ENCODE measurements at places on chromosomes 11 and 22. TPM values are rescaled to one million over a fixed set of nuclear protein-coding genes. Genes with fewer than 3 reads are reported as not detected.

DNA sequence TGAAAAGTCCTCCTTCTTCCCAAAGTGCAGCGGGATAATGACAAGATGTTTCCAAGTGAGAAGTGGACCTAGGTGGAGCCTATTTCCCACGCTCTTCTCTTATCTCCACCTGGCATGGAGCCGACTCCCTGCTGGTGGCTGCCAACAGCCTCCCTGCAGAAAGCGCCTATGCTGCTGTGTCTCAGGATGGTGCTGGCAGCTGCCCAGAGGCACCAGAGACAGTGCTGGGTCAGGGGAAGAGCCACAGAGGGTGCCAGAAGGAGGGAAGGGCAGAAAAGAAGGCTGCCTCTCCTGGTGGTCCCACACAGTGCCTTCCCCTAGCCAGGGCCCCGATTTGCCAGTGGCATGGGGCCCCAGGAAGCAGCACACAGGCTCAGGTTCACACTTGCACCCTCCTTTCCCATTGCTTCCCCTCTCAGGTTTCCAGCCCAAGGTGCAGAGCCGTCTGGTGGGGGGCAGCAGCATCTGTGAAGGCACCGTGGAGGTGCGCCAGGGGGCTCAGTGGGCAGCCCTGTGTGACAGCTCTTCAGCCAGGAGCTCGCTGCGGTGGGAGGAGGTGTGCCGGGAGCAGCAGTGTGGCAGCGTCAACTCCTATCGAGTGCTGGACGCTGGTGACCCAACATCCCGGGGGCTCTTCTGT lies 19.0 kb downstream of the CD5 start:
- no peak for DNase-seq
- no peaks in the 10 kb centered on the region for H3K27me3 ChIP-seq
- H3K36me3 ChIP-seq, result peaks cover 84% of the 10 kb centered on the region
- peaks cover 15% of the 10 kb centered on the region for H3K4me1 ChIP-seq

Gene MUC5AC
- not detected for total RNA-seq

- H3K4me1 ChIP-seq, result peaks cover 16% of the 10 kb centered on the region
- H3K27me3 ChIP-seq, result no peaks in the 10 kb centered on the region
- DNase-seq, result no peak
- H3K4me3 ChIP-seq, result peak overlapping the region; percentile 64
Measured at GRCh38 chr11:287821-288477, 977 bp upstream of the PGGHG start.

- no peak overlapping the region for H3K4me3 ChIP-seq
- no peaks in the 10 kb centered on the region for H3K36me3 ChIP-seq
- H3K27me3 ChIP-seq, result no peaks in the 10 kb centered on the region
- DNase-seq, result no peak
Measured at GRCh38 chr22:26374391-26375026, 54.6 kb upstream of the ASPHD2 start.

Gene HBE1
- not detected for total RNA-seq

DNA sequence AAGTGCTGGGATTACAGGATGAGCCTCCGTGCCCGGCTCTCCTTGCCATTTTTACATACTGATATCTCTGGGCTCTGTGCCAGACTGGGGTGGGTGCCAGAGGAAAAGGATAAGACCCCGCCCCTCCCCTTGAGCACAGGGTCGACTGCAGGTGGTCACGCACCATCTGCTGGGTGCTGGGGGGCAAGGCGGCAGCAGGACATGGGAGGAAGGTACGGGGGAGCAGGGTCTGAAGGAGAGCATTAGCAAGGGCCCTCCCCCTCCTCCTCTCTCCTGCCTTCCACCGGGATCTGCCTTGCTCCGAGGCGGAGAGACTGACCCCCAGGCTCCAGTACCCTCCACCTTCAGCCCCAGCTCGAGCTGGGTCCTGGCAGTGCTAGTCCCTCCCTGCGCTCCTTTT lies 9.7 kb upstream of the PGA3 start:
- H3K27me3 ChIP-seq, result no peaks in the 10 kb centered on the region
- H3K36me3 ChIP-seq, result no peaks in the 10 kb centered on the region
- no peak overlapping the region for H3K27ac ChIP-seq
- no peak overlapping the region for H3K4me3 ChIP-seq
- H3K4me1 ChIP-seq, result no peaks in the 10 kb centered on the region
- no peak for DNase-seq

DNA sequence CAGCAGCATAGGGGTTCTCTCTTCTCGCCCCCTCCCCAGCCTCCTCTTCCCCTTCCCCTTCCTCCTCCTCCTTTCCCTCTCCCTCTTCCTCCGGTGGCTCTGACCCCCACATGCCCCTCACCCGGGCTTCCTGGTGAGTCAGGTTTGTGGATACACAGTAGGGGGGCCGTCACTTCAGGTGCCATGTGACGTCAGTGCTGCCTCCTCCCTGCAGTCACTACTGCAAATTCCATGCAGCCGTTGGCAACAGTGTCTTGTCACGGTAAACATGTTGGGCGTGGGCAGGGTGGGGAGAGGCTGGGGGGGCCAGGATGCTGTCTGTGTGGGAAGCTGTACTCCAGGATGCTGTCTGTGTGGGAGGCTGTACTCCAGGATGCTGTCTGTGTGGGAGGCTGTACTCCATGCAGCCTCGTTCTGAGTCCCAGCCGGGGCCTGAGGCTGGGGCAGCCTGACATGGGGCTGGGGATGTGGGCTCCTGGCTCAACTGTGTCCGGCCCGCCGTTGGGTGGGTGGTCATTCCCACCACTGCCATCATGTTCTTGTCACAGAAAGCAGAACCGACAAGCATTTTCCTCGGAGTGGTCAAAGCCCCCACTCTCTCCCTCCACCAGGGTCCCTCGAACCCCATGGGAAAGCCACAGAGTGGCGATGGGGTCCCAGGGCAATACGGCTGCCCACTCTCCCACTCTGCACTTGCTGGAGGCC lies 2.4 kb upstream of the MUC2 start:
- H3K4me3 ChIP-seq, result no peak overlapping the region
- H3K27me3 ChIP-seq, result no peaks in the 10 kb centered on the region
- DNase-seq, result no peak
- H3K27ac ChIP-seq, result no peak overlapping the region
- H3K4me1 ChIP-seq, result no peaks in the 10 kb centered on the region

- no peak overlapping the region for H3K4me3 ChIP-seq
- no peaks in the 10 kb centered on the region for H3K36me3 ChIP-seq
- no peaks in the 10 kb centered on the region for H3K27me3 ChIP-seq
- no peak overlapping the region for H3K27ac ChIP-seq
- H3K4me1 ChIP-seq, result no peaks in the 10 kb centered on the region
Measured at GRCh38 chr22:22682807-22683667, 38.6 kb downstream of the GGTLC2 start.

- no peaks in the 10 kb centered on the region for H3K4me1 ChIP-seq
- no peak overlapping the region for H3K27ac ChIP-seq
- no peak overlapping the region for H3K4me3 ChIP-seq
- H3K27me3 ChIP-seq, result no peaks in the 10 kb centered on the region
Measured at GRCh38 chr11:35352077-35352888, 67.1 kb downstream of the SLC1A2 start.

GRCh38 chr22:21779444-21779843 lies 43.9 kb upstream of the YPEL1 start:
- no peaks in the 10 kb centered on the region for H3K27me3 ChIP-seq
- H3K4me3 ChIP-seq, result no peak overlapping the region
- DNase-seq, result no peak
- no peaks in the 10 kb centered on the region for H3K4me1 ChIP-seq
- no peaks in the 10 kb centered on the region for H3K36me3 ChIP-seq

- no peaks in the 10 kb centered on the region for H3K27me3 ChIP-seq
- no peaks in the 10 kb centered on the region for H3K36me3 ChIP-seq
- no peaks in the 10 kb centered on the region for H3K4me1 ChIP-seq
Measured at GRCh38 chr11:1899090-1899489, 7.4 kb upstream of the PRR33 start.

Gene CCDC87
- 0.11 TPM for total RNA-seq

DNA sequence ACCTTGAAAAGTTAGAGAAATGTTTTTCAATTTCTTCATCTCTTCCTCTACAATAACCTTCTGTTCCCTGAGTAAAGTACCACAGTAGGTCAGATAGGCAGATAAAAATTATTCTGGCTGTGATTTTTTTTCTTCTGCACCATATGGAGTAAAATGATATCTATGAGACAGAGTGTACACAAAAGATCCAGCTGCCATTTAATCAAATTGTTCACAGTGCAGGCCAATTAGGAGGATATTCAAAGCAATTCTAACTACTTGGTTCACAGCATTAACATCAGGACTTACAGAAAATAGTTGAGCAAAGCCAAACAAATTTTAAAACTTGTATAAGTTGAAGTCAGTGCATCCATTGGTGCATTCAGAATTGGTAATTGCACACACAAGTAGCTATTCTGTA lies 147.9 kb upstream of the LUZP2 start:
- no peak overlapping the region for H3K27ac ChIP-seq
- H3K27me3 ChIP-seq, result no peaks in the 10 kb centered on the region
- H3K36me3 ChIP-seq, result no peaks in the 10 kb centered on the region

Gene PACSIN3
- not detected for total RNA-seq

DNA sequence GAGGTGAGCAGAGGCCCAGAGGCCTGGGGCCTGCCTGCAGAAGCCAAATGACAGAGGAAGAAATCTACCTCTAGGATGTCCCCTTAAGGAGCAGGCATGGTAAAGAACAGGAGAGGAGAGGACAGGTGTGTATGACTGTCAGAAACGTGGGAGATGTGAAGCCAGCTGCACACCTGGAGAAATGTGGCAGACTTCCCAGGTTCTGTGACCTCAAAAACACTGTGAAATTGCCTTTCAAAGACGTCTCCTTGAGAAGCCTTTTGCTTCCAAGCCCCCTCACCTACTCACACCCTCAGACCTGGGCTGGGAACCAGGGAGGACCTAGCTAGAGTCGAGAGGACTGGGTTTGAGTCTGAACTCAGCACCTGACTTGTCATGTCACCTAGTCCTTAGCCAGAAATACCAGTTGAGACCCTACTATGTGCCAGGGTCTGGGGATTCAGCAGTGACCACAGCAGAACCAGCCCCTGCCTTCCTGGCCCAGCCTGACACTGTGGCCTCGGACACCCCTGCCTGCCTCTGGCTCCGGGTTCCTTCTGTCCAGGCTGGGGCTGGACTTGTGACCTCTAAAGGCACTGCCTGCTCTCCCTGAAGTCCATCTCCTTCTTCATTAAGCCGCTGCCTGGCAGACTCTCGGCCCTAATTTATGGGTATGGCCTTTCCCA lies 5.6 kb downstream of the TPBGL start:
- H3K4me1 ChIP-seq, result no peaks in the 10 kb centered on the region
- H3K27me3 ChIP-seq, result peaks cover 3% of the 10 kb centered on the region

- H3K27me3 ChIP-seq, result no peaks in the 10 kb centered on the region
- no peaks in the 10 kb centered on the region for H3K4me1 ChIP-seq
- no peak overlapping the region for H3K27ac ChIP-seq
- DNase-seq, result no peak
Measured at GRCh38 chr11:131303611-131304119, 66.8 kb upstream of the NTM start.

Gene SLC5A12
- not detected for total RNA-seq

- no peak overlapping the region for H3K4me3 ChIP-seq
- no peaks in the 10 kb centered on the region for H3K4me1 ChIP-seq
- H3K27me3 ChIP-seq, result no peaks in the 10 kb centered on the region
- DNase-seq, result no peak
Measured at GRCh38 chr11:43830928-43831440, 49.6 kb upstream of the ALKBH3 start.

DNA sequence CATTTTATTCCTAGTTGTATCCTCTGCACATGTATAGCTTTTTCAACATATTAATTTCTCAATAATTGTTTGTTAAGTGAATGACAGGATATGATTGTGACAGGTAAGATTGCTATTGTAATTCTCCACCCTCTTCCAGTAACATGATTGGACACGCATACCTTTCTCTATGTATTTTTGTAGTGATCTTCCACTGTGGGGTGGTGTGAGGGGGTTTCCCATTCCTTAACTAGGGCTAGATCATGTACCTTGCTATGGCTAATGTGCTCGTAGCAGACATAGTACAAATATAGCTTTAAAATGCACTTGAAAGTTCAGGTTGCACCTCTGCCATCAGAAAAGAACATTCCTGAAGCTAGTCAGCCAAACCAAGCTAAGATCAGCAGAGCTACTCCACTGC lies 2392.8 kb upstream of the RAG2 start:
- no peaks in the 10 kb centered on the region for H3K27me3 ChIP-seq
- DNase-seq, result no peak

Gene RNF215
- total RNA-seq, result 9.1 TPM

Gene POU2AF3
- not detected for total RNA-seq

DNA sequence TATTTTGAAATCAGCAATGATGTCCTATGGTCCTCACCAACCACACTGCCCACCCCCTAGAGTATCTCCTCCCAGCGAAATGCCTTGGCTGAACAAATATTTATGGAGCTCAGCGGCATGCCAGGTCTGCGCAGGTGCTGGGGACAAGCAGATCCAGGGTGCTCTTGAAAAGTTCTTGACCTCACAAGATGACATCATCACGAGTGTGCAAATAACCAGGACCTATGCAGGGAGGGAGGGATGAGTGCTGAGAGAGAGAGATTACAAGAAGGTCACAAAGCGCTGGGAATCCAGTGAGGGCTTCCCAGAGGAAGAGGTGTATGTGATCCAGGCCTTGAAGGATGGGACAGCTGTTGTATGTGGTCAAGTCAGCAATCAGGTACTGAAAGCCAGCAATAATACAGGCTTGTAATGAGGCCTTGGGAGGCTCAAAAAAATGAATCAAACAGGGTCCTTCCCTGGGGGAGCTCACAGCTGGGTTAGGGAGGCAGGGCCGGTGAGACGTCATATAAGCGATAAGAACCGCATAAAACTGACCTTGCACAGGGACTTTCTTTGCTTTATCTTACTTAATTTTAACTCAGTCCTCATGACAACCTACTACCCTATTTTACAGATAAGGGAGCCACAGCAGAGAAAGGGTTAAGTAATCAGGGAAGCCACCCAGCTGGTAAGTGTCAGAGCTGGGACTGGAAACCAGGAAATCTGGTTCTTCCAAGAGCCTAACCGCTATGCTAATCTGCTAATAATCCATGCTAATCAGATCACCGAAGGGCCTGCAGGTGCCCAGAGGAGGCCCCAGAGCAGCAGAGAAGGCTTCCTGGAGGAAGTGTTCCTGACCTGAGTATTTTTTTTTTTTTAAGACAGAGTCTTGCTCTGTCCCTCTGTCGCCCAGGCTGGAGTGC lies 8.2 kb downstream of the ARRB1 start:
- no peak for DNase-seq
- peak overlapping the region; percentile 31 for H3K27ac ChIP-seq
- H3K4me1 ChIP-seq, result peaks cover 93% of the 10 kb centered on the region
- H3K4me3 ChIP-seq, result no peak overlapping the region
- H3K36me3 ChIP-seq, result no peaks in the 10 kb centered on the region
- no peaks in the 10 kb centered on the region for H3K27me3 ChIP-seq

GRCh38 chr22:39185601-39186012 lies 33.1 kb upstream of the CBX7 start:
- no peaks in the 10 kb centered on the region for H3K4me1 ChIP-seq
- no peak for DNase-seq
- no peaks in the 10 kb centered on the region for H3K36me3 ChIP-seq
- H3K27ac ChIP-seq, result no peak overlapping the region
- no peak overlapping the region for H3K4me3 ChIP-seq

Gene GSTT2B
- total RNA-seq, result not detected

DNA sequence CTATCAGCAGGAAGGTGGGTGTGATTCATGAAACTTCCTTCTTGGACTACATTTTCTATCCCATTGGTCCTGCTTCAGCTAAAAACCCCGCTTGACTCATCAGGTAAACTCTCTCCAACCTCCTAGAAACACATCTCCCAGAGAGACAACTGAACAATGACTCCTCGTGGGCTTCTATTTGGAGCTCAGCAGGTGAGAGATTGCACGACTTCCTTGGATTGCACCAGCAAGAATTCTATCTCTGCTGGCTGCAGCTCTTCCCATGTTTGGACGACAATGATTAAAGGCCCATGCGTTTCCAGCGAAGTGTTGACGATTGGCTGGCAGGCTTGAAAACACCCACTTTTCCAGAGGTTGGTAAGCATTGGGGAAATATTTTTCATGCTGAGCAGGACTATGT lies 216.1 kb upstream of the NTM start:
- DNase-seq, result no peak
- H3K27ac ChIP-seq, result no peak overlapping the region
- H3K4me3 ChIP-seq, result no peak overlapping the region
- no peaks in the 10 kb centered on the region for H3K4me1 ChIP-seq
